NCI-H1694 (cell line): ENCODE measurements at places on chromosomes 13 and 19.

DNA sequence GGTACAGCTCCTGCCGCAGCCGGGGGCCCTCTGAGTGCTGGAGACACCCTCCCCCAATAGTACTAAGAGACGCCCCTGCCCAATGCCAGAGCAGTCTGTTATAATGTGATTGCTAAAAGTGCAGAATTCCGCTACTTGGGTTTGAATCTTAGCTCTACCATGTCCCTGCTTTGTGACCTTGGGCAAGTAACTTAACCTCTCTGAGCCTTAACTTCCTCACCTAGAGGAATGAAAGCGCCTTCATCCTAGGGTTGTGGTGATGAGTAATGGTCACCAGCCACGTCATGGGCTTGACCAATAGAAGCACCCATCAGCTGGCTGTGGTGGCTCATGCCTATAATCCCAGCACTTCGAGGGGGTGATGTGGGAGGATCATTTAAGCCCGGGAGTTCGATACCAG, 6.5 kb downstream of the PLEKHG2 start:
- DNase-seq, result no peak

GRCh38 chr19:6238256-6238642, 41.5 kb downstream of the MLLT1 start:
- no peak for DNase-seq

DNA sequence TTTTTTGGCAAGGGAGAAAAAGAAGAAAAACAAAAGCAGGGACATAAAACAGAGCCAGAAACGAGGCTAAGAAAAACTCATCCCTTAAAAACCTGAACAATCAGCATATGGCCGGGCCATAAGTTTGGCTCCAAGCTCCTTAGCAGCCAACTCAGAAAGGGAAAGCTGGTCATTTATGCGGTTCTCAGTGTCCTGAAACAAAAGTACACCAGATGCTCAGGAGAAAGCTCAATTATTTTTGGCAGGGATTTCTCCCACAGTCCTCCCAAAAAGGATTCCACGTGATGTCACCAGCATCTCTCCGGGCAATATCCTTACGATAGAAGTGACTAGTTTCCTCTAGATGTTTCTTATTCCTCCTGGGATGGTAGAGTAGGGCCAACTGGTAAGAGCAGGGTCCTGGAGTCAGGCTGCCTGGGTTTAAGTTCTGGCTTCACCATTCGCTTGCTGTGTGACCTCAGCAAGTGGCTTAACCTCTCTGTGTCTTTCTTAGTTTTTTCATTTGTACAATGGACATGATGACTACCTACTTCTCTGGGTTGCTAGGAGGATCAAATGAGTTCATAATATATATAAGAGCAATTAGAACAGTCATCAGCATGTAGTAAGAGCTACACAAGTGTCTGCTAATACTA, 34.0 kb downstream of the PIN1 start:
- no peak for DNase-seq

GRCh38 chr19:14093117-14093823, 2.7 kb upstream of the SAMD1 start:
- no peak for DNase-seq

GRCh38 chr19:39144290-39145071, 18.9 kb downstream of the PAK4 start:
- DNase-seq, result no peak

DNA sequence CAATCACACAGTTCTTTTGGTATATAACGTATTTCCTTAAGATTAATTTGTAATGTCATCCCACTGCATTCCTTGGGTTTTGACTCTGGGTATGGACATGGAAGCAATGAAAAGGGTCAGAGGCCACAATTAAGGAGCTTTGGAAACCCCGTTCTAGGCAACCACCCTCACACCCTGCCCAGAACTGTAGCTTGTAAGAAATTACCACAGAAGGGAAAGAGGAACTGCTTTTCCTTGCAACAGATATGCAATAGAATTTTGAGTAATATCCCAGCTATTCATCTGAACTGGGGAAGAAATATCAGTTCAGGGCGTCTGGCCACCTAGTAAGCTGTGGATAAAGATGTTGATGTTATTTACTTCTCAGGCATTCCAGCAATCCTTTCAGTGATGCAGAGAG, 985 bp upstream of the CLC start:
- no peak for DNase-seq

DNA sequence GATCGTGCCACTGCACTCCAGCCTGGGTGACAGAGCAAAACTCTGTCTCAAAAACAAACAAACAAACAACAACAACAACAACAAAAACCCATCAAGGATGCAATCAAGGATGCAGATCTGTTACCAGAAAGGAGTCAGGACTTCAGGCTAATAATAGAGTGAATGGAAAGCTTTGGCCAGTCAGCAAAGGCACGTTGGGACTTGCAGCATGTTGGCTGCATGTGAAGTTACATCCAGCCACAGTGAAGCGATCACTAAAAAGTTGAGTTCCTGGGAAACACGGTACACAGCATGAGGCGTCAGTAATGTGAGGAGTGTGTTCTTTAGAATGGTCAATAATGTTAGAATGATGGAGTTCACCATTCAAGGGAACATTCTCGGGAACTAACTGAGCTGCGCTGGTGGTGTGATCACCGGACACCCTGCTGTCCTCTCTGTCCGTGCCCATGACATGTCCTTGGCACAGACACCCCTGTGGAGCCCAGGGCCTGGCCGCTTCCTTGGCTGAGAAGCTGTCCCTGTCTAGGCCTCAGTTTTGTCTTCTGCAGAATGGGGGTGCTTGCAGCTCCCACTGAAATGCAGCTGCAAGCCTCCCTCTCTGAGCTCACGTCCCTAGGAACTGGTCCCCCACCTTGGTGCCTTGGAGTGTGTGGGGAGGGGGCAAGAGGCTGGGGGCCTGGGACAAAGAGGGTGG, 2.3 kb upstream of the LGALS7B start:
- DNase-seq, result no peak
